Effector memory CD4-positive, alpha-beta T cell (primary cell): ENCODE measurements at places on chromosomes 13 and 19.

DNA sequence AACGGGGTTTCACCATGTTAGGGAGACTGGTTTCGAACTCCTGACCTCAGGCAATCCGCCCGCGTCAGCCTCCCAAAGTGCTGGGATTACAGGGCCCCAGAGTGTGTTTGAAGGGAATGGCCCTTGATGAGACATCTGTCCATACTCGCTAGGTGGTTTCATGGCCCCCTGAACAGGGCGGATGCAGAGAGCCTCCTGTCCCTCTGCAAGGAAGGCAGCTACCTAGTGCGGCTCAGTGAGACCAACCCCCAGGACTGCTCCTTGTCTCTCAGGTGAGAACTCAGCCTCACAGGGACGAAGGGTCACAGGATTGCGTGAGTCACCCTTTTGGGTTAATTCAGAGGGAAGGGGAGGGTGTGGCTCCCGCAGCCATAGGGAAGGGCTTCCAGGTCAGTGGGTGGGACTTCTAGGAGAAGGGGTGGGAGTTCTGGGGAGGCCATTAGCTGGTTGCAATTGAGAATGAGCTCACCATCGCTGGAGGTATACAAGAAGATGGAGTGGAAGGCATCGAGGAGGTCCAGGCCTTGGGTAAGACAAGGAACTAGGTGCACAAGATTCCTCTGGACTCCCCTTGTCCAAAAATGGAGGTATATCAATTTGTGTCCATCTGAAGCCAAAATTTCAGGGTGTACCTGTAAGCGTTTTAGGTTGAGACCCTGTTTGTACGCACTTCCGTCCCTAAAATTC is 9.2 kb downstream of the SHD start:
- no peak for DNase-seq

DNA sequence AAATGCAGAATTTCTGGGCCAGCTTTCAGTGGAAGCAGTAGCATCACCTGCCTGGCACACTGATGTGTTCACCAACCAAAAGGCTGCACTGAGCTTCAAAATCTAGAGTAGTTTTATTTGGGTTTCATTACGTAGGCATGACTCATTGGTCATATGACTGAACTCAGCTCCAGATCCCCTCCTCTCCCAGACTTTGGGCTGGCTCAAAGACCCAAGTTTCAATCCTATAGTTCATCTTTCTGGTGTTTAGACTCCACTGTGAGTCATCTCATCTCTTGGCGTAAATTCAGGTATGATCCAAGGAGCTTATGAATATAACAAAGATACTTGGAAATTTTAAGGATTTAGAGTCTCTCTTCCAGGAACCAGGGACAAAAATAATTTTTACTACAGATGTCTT is 17.7 kb downstream of the ZMYM5 start:
- DNase-seq, result no peak

DNA sequence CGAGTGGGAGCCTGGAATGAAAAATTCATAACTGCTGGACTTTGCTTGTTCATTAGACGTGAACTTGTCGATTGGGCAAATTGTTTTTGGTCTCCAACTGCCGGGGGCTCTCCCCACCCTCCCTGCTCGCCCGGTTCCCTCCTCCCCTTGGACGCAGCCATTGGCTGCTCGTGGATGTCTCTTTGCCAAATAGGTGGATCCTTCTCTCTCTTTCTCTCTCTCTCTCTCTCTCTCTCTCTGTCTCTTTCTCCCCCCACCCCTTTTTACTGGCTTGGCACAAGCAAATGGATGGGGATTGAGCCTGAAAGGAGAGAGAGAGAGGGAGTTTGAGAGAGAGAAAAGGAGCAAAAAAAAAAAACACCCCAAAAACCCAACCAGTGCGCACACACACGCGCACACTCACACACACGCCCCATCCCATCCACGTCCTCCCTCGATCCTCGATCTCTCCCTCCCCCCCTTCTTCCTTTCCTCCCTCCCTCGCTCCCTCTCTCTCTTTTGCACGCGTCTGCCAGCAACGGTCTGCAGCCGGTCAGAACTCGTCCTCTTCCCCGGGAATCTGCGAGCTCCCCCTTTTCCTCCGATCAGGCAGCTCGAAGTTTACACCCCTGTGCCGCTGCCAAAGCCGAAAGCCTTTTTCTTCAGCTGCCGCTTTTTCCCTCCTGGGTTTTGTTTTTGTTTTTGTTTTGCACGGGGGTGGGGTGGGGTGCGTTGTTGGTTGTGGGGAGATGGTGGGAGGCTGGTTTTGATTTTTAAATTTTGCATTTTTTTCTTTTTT is 27.8 kb downstream of the NFIX start:
- no peak for DNase-seq

- peak; percentile 76 for DNase-seq
Measured at GRCh38 chr13:41060724-41061074, 610 bp upstream of the WBP4 start.

GRCh38 chr19:5303208-5303607 is 37.4 kb downstream of the PTPRS start:
- no peak for DNase-seq

GRCh38 chr13:112141643-112142400 is 74.9 kb downstream of the SOX1 start:
- DNase-seq, result no peak

GRCh38 chr13:99656844-99657381 is 155.6 kb downstream of the TM9SF2 start:
- DNase-seq, result no peak

- no peak for DNase-seq
Measured at GRCh38 chr13:103087275-103087674, 21.1 kb upstream of the SLC10A2 start.

- no peak for DNase-seq
Measured at GRCh38 chr19:33522371-33522662, 726 bp upstream of the PEPD start.

- no peak for DNase-seq
Measured at GRCh38 chr13:45048890-45049407, 59.6 kb downstream of the GPALPP1 start.

- DNase-seq, result no peak
Measured at GRCh38 chr19:16899566-16900075, 10.8 kb downstream of the F2RL3 start.

DNA sequence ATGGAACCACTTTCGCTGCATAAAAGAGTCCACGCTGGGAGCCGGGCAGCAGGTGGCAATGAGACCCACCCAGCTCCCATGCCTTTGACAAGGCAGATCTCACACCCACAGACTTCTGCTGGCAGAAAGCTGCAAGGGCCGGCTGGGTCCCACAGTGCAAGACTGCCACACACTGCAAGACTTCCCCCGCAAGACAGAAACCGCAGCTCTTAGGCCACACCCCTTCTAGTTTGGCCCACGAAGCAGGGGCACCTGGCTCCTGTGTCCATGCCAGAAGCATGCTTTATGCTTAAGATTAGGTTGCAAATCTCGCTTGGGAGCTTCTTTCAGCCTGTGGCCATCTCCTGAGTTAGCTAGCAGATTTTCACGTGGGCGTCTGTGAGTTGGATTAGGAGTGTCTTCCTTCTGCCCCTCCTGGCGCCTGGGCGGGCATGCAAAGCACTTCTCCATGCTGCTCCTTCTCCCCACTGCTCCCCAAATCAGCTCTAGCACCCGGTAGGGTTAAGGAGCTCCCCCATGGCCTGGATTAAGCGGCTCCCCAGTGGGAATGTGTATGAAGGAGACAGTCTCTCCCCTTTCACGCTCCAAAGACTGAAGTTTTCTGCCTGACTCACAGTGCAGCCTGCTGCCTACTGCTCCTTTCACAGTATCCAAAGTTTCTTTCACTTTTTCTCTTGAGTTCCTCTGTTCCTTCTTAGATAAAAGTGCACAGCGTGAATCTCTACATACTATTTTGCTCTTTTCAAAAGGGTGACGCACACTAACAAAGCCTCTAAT is 17.7 kb downstream of the GPC6 start:
- no peak for DNase-seq

GRCh38 chr19:47379381-47379938 is 30.3 kb downstream of the DHX34 start:
- no peak for DNase-seq

- DNase-seq, result no peak
Measured at GRCh38 chr13:91540158-91540736, 141.8 kb downstream of the GPC5 start.

DNA sequence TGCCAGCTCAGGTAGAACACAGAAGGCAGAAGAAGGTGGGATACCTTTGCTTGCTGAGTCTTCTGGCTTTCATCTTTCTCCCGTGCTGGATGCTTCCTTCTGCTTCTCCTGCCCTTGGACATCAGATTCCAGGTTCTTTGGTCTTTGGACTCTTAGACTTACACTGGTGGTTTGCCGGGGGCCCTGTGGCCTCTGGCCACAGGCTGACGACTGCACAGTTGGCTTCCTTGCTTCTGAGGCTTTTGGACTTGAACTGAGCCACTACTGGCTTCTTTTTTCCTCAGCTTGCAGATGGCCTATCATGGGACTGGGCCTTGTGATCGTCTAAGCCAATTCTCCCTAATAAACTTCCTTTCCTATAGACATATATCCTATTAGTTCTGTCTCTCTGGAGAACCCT is 19.8 kb upstream of the ZNF331 start:
- DNase-seq, result no peak

GRCh38 chr13:33764716-33765115 is 53.2 kb upstream of the RFC3 start:
- DNase-seq, result no peak

GRCh38 chr19:49106648-49107135 is 7.5 kb upstream of the LIN7B start:
- DNase-seq, result peak; percentile 43

GRCh38 chr19:49148784-49149651 is 6.2 kb downstream of the HRC start:
- DNase-seq, result peak; percentile 64

GRCh38 chr13:108663710-108664109 is 34.3 kb downstream of the MYO16 start:
- DNase-seq, result no peak

- DNase-seq, result no peak
Measured at GRCh38 chr19:8482696-8483095, 19.7 kb downstream of the PRAM1 start.

GRCh38 chr13:65461590-65461989 is 1768.5 kb downstream of the PCDH9 start:
- DNase-seq, result no peak

GRCh38 chr13:51257187-51257586 is 35.0 kb downstream of the FAM124A start:
- no peak for DNase-seq

DNA sequence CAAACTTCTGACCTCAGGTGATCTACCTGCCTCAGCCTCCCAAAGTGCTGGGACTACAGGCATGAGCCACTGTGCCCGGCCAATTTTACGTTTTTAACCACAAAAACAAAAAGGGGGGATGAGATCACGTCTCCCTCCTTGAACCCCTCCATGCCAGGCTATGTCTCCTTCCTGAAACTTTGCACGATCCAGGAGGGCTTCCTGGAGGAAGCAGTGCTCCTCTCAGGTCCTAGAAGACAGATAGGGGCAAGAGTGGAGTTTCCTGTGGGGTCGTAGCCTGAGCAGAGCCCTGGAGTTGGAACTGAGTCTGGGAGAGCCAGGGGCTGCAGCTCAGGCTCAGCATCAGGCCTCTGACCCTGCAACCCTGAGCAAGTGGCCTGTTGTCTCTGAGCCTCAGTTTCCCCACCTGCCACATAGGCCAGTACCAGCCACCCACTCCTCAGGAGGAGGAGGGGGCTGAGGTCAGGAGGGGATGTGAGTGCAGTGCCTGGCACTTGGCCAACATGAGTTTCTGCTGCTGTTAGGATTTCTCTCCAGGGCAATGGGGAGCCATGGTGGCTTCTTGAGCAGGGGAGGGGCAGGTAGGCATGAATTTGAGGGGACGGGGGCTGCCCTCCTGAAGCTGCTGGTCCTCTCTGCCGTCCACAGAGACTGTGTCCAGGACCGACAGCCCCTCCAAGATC is 16.0 kb downstream of the APBA3 start:
- no peak for DNase-seq

DNA sequence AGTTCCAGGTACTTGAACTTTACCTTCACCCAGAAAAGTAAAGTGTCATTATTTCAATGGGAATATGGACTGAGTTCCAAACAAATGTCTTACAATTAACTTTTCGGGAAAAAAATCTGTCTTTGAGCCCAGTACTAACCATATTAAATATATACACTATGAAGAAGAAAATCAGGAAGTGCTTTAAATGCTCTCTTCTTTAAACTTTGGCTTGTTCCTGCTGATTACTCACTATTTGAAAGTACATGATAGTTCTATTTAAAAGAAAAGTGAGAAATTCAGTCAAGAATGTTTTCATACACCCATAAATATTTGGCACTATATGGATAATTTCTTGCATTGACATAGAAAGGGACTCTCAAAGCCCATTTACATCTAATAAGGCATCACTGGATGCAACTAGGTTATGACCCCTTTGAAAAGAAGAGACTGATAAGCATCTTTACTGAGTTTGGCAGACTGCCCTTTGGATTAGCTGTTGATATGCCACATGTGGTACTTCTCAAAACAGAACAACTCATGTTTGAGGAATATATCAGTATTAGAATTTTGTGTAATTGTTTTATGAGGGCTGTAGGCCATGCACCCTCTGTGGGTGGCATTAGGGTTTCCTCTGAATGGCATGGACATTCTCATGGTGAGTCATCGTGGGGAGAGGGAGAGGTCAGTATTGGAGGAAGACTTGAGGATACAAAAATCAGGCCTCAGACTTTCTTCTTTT is 25.0 kb upstream of the VWA8 start:
- no peak for DNase-seq

- DNase-seq, result no peak
Measured at GRCh38 chr19:42224940-42225717, 5.0 kb downstream of the ZNF526 start.

DNA sequence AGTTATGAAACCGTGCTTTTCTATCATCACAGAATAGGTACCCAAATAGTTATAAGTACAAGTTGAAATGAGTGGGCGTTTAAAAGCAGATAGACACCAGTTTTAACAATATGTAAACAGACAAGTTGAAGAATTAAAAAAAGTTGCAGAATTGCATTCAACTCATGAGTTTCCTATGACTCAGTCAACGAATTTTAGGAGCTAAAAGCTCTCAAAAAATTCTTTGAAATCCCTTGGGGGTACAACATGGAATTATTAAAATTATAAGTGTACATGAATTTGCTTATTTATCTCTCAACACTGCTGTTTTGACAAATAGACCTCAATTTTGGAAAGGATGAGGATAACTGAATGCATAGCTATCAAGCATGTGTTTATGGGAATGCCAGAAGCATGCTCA is 693.4 kb downstream of the PCDH9 start:
- DNase-seq, result no peak

DNA sequence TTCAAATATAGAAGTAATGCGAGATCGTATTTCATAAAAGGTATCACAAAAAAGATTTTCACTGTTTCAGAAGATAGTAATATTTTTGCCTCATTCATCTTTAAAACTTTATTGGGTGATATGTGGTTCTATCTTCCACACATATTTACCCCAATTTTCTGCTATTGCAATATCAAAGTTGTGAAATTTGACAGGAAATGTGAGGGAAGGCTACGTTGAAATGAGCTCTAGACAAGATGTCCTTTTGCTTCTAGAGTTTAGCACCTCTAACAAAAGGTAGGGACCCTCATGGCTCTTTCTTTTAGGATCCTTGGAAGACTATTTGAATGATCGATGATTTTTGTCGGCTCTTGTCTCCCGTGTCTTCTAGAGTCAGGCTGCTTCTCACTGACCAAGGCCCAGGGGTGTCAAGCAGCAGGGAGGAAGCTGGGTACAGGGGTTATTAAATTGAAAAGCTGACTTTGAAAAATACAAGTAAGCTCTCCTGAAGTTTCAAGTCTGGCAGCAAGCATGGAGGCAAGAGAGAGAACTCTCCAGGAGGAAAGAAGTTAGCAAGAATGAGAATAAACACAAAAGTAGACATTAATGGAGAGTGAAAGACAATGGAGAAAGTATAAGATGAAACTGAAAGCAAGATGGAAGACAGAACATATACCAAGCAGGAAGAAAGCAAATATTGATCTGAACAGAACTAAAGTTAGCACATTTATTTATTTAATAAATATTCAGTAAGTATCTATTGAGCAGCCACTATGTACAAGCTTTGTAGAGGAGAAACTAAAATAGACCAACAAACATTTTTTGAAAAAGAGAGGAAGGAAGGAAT is 73.4 kb downstream of the RUBCNL start:
- no peak for DNase-seq
